Cardiac muscle cell (in vitro differentiated cells and primary cell): ENCODE measurements at places on chromosomes 7 and 10. TPM values are rescaled to one million over a fixed set of nuclear protein-coding genes. Genes with fewer than 3 reads are reported as not detected.
A peak's percentile ranks its signal among the peaks of the same experiment; 100 is the strongest.

The C10orf90 gene
- not detected in 2 replicates for total RNA-seq

The GNAI1 gene
- 21.8 and 26.1 TPM in 2 replicates for total RNA-seq

The BUB3 gene
- total RNA-seq = 81.5 and 147 TPM in 2 replicates

The OPN1SW gene
- total RNA-seq = not detected in 2 replicates

The TMEM140 gene
- not detected in 2 replicates for total RNA-seq

- H3K4me3 ChIP-seq = no peak overlapping the region
- no peaks in the 10 kb centered on the region for H3K36me3 ChIP-seq
- no peak overlapping the region for H3K27ac ChIP-seq
- DNase-seq = peak; percentile 81
- H3K4me1 ChIP-seq = no peaks in the 10 kb centered on the region
Observed at GRCh38 chr7:77409739-77410547, 6.2 kb downstream of the GSAP start.

GRCh38 chr7:117970801-117971200, 97.6 kb upstream of the CTTNBP2 start:
- no peak overlapping the region for H3K27ac ChIP-seq
- no peak for DNase-seq
- no peaks in the 10 kb centered on the region for H3K4me1 ChIP-seq
- no peaks in the 10 kb centered on the region for H3K27me3 ChIP-seq
- no peaks in the 10 kb centered on the region for H3K36me3 ChIP-seq

- no peak overlapping the region for H3K27ac ChIP-seq
- no peak overlapping the region for H3K4me3 ChIP-seq
- no peaks in the 10 kb centered on the region for H3K27me3 ChIP-seq
- DNase-seq = no peak
- H3K4me1 ChIP-seq = peaks cover 12% of the 10 kb centered on the region
- no peaks in the 10 kb centered on the region for H3K36me3 ChIP-seq
Observed at GRCh38 chr7:136049818-136050461, 72.8 kb upstream of the MTPN start.

DNA sequence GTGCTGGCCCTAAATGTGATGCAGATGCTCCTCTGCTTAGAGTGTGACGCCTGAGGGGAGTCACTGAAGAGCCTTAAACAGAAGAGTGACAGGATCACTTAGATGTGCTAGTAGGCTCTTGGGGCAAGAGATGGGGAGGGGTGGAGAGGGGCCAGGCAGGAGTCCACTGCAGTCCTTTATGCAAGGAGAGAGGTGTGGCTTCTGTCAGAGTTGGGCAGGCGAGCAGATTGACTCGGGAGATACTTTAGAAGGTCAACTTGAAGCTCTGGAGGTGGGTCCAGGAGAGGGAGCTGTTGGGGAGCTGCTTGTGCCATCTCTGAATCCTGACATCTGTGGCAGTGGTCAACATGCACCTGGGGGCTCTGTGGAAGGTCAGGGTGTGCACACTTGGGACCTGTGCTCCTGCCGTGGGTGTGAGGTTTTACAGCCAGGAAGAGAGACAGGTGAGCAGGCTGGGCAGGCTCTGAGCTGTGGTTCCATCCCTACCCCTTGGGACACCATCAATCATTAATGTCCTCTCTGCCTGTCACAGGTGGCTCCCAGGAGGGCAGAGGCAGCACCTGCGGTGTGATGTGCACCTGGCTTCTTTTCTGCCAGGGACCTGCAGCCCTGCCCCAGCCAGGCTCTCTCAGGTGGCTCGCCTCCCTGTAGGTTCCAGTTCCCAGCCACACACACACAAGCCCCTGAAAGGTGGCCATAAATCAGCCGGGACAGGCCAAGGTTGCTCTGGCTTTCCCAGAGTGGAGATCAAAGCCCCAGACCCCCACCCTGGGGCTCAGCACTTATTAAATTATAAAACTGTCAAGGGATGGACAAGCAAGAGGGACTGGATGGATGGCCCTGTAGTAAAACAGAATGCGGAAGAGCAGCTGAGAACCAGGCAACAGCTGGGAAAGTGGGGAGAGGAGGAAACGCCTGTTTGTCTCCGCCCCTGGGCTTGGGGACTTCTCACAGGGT, 14.0 kb downstream of the NEURL1 start:
- H3K27ac ChIP-seq = no peak overlapping the region
- H3K36me3 ChIP-seq = no peaks in the 10 kb centered on the region
- H3K4me1 ChIP-seq = peaks cover 8% of the 10 kb centered on the region
- no peak overlapping the region for H3K4me3 ChIP-seq

GRCh38 chr10:69045441-69046300, 42.2 kb upstream of the SRGN start:
- DNase-seq = no peak
- H3K36me3 ChIP-seq = no peaks in the 10 kb centered on the region
- no peak overlapping the region for H3K27ac ChIP-seq
- H3K4me1 ChIP-seq = no peaks in the 10 kb centered on the region
- H3K4me3 ChIP-seq = no peak overlapping the region
- no peaks in the 10 kb centered on the region for H3K27me3 ChIP-seq

DNA sequence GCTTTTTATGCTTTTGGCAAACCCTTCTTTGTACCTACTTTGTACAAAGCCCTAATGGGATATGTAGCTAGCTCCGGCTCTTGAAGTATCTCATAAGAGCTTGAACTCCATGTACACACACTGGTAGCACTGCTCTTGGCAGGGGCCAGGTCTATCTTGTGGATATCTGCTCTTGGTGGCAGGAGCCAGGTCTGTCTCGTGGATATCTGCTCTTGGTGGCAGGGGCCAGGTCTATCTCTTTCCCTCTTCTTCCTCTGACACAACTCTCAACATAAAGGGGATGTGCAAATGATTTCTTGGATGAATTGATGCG, 91.9 kb downstream of the WNT2 start:
- peak overlapping the region; percentile 87 for H3K27ac ChIP-seq
- no peaks in the 10 kb centered on the region for H3K36me3 ChIP-seq
- no peak overlapping the region for H3K4me3 ChIP-seq
- peaks cover 22% of the 10 kb centered on the region for H3K4me1 ChIP-seq

DNA sequence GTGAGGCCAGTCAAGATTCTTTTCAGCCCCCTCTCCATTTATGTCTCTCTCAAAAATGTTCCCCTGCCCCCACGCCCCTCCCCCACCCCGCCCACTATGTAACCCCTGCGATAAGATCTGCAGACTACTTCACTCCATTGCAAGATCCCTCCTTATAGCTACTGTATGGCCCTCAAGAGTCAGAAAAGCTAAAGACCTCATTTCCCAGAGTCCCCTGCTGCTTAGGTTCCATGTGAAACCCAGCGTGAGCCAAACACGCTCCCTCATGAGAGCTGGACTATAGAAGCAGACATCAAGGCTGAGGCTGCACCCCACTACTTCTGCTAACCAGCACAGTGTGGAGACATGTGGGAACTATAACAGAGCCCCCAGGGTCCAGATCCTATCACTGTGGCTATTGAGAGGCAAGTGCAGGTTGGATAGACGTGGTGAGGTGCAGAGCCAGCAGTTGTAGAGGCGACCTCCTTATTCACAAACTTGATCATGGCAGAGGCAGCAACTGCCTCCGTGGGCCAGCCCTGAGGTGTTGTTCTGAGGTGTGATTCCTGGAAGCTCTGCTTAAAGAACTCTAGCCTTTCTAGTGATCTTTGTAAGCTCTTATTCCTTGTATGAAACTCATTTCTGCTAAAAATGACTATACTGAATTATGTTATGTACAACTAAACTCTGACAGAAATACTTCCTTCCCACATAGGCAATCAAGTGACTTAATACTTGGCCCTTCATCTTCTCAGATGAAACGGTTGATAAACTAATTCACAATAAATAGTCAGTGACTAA, 117.0 kb upstream of the ARID5B start:
- H3K36me3 ChIP-seq = no peaks in the 10 kb centered on the region
- H3K4me3 ChIP-seq = no peak overlapping the region
- no peak overlapping the region for H3K27ac ChIP-seq
- no peaks in the 10 kb centered on the region for H3K4me1 ChIP-seq
- no peak for DNase-seq
- H3K27me3 ChIP-seq = no peaks in the 10 kb centered on the region

DNA sequence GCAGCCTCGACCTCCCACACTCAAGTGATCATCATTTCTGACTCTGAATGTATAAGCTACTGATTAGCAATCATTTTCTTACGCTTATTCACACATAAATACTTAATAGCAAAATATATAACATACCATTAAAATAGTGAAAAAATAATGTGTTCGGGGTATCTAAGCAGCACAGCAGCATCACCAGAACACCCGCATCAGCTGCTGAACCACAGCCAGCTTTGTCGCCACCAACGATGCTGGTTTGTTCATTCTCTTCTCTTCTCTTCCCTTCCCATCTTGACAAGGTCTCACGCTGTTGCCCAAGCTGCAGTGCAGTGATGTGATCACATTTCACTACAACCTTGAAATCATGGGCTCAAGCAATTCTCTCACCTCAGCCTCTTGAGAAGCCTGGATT, 425.1 kb upstream of the LRGUK start:
- no peak overlapping the region for H3K27ac ChIP-seq
- H3K36me3 ChIP-seq = no peaks in the 10 kb centered on the region
- no peaks in the 10 kb centered on the region for H3K4me1 ChIP-seq
- DNase-seq = no peak
- no peak overlapping the region for H3K4me3 ChIP-seq

DNA sequence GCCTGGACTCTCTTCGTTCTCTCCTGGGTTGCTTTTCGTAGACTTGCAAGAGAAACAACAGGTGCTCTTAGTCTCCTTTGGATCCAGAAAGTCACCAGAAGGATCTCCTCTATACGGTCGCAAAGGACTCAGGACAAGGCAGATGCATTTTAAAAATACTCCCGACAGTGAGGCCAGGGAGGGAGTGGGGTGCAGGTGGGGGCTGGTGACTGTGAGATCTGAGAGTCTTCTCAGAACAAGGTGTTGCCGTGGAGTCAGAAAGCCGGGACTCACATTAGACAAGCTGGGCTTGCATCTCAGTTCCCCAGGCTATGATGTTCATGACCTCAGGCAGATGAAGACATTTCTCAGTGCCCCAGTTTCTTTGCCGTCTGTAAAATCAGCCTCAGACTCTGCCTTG, 507.2 kb downstream of the TCERG1L start:
- H3K4me1 ChIP-seq = no peaks in the 10 kb centered on the region
- H3K4me3 ChIP-seq = no peak overlapping the region
- no peaks in the 10 kb centered on the region for H3K27me3 ChIP-seq
- H3K27ac ChIP-seq = no peak overlapping the region
- H3K36me3 ChIP-seq = no peaks in the 10 kb centered on the region

DNA sequence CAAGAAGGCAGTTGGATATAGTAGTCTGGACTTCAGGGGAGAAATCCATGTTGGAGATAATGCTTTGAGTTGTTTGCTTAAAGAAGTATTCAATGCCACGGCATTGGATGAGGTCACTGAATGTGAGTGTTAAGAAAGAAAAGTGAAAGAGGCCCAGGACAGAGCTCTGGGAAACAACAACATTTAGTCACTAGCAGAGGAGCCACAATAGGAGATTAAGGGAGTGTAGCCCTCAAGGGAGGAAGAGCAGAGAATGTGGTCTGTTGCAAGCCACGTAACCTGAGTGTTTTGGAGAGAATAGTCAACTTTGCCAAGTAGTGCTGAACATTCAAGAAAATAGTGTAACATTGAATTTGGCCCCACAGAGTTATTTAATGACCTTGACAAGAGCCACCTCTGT, 114.7 kb downstream of the MYO3A start:
- no peak overlapping the region for H3K4me3 ChIP-seq
- H3K27ac ChIP-seq = no peak overlapping the region
- no peaks in the 10 kb centered on the region for H3K27me3 ChIP-seq
- no peak for DNase-seq
- H3K36me3 ChIP-seq = no peaks in the 10 kb centered on the region

- H3K4me3 ChIP-seq = no peak within 1 kb of the TSS
- no peaks in the 10 kb centered on the region for H3K36me3 ChIP-seq
- DNase-seq = no peak
Observed at GRCh38 chr10:17751781-17752445, at the start of gene TMEM236. TSS of gene TMEM236 (plus strand) at chr10:17752201. CDS start at chr10:17752296, 95 bp downstream.

- DNase-seq = no peak
- H3K4me1 ChIP-seq = no peaks in the 10 kb centered on the region
- H3K4me3 ChIP-seq = no peak overlapping the region
- H3K27ac ChIP-seq = no peak overlapping the region
- H3K27me3 ChIP-seq = no peaks in the 10 kb centered on the region
- no peaks in the 10 kb centered on the region for H3K36me3 ChIP-seq
Observed at GRCh38 chr7:129090300-129090907, 35.5 kb upstream of the TNPO3 start.

GRCh38 chr10:107579970-107580369, 415.5 kb upstream of the SORCS1 start:
- H3K36me3 ChIP-seq = no peaks in the 10 kb centered on the region
- no peak overlapping the region for H3K27ac ChIP-seq
- H3K4me1 ChIP-seq = peaks cover 3% of the 10 kb centered on the region
- H3K27me3 ChIP-seq = no peaks in the 10 kb centered on the region
- no peak for DNase-seq
- no peak overlapping the region for H3K4me3 ChIP-seq
